ENCODE measurements at places on chromosomes 1 and 21. TPM values are rescaled to one million over a fixed set of nuclear protein-coding genes. Genes with fewer than 3 reads are reported as not detected.

- DNase-seq = no peak
Measured at GRCh38 chr1:68908316-68908715, 411.4 kb upstream of the DEPDC1 start.

DNA sequence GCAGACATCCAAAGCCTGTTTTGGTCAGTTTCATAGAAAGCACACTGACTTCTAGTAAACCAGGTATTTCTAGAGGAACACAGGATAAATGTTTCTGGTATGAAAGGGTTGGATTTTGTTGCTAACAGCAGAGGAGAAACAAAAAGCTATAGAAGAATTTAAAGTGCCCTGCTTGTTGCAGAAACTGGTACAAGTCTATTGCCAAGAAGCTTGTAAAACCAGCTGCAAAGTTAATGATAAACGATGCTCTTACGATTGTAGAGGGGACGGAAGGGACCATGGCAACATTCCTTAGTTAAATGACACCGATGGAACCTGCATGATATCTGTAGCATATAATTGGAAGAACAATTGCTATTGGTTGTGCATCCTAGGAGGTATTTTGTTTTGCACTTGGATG is 40.1 kb downstream of the SLC35F3 start:
- no peak for DNase-seq

The TIAM1 gene
- total RNA-seq = 14.6 TPM

The TRIM63 gene
- total RNA-seq = not detected

The FAM167B gene
- total RNA-seq = 0.18 TPM

The CCDC185 gene
- not detected for total RNA-seq

Data from foreskin keratinocyte (primary cell).